ENCODE measurements at places on chromosomes 12 and 14.

GRCh38 chr12:75756771-75757170 is 245.4 kb upstream of the KRR1 start:
- no peak for DNase-seq

DNA sequence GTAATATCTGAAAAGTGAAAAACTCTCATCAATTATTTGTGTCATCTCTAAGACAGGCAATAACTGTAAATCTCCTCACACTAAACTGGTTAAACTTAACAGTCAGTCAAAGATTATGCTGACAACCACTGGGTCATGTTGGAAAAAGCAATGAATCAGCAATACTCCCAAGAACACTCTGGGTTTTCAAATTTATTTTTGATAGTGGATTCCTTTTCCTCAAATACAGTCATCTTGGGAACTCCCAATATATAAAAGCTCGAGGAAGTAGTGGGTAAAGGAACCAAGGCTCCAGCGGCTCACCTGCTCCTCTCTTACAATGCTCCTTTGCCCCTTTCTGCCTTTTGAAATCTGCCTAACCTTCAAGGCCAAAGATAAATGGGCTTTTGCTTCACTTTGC is 70.0 kb downstream of the ARMH4 start:
- peak; percentile 49 for DNase-seq

- DNase-seq: no peak
Observed at GRCh38 chr14:57212919-57213318, 55.8 kb downstream of the EXOC5 start.

- peak; percentile 71 for DNase-seq
Observed at GRCh38 chr12:101670007-101670671, 27.3 kb upstream of the CHPT1 start.

DNA sequence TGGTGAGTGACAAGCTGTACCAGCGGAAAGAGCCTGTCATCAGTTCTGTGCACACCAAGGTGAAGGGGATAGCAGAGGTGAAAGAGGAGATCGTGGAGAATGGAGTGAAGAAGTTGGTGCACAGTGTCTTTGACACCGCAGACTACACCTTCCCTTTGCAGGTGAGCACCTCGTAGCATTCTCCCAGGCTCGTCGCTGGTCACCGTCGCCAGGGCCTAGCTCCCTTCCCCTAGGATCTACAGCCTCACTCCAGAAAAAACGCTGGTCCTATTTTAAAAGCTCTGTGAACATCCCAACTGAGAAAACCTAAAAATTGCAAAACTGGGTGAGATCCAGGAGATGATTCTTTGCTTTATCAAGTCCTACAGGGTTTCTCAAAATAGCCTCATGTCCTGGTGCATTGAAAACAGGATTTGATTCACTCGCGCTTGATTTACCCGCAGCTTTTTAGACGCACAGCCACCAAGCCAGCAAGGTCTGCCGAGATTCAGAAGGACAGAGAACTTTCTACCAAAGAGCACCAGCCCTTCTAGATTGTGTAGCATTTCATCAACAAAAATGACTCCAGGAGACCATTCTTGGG is 22.2 kb downstream of the P2RX7 start:
- no peak for DNase-seq

DNA sequence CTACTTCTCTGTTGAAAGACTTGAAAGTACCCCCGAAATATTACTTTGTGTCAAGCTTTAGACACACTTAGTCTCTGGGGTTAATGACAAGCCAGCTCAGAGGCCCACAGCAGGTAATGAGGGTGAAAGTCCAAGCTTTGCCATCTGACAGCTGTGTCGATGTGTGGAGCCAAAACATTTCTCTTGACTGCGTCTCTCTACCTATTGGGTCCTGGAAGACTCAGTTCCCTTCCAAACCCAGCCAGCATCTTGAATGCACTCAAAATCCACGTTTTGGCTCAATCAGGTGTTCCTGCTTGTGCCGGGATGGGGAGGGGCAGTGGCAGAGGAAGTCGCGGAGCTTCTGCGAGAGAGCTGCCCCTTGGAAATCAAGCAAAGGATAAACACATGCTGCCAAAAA is 3.2 kb downstream of the PLXNC1 start:
- DNase-seq: no peak

DNA sequence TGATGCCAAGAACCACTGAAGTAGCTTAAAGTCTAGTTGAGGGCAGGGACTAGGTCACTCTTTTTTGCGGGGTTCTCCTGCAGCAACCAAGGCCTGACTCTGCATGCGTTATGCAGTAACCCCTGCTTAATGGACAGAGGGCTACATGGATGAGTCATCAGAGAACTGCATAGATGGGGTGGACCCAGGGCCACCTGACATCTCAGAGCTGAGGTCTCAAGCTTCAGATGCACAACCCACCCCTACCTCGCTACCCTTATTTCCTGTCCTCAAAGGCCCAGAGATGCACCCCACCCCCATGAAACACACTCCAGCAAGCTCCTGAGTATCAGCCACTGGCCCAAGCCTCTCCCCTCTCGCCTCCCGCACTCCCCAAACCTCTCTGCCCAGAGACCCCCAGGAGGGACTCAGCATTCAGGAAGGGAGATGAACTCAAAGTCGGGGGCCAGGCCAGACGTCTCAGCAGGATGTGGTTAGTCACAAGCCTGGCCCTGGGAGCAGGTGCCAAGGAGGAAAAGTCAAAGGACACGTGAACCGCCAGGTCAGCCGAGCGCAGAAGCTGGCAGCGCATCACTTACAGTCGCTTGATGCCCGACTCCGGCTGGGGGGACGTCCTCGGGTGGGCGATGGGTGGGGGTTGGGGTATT is 25.8 kb downstream of the SNRNP35 start:
- DNase-seq: no peak

DNA sequence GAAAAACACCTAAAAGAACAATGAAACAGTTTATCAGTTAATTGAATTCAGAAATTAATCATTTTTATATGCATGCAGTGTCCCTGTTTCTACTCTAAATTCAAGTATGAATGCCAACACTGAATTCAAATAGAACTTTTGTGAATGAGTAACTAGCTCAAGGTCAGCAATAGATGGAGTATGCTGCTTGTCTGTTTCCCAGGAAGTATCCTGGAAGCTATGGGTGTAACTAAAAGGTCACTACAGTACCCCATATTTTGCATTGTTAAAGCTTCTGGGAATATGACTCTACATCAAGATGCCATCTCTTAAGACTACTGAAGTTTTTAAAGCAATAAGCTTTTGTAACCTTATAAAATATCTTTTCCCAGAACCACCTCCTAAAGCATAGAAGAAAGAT is 681.4 kb upstream of the FBXO33 start:
- DNase-seq: no peak

DNA sequence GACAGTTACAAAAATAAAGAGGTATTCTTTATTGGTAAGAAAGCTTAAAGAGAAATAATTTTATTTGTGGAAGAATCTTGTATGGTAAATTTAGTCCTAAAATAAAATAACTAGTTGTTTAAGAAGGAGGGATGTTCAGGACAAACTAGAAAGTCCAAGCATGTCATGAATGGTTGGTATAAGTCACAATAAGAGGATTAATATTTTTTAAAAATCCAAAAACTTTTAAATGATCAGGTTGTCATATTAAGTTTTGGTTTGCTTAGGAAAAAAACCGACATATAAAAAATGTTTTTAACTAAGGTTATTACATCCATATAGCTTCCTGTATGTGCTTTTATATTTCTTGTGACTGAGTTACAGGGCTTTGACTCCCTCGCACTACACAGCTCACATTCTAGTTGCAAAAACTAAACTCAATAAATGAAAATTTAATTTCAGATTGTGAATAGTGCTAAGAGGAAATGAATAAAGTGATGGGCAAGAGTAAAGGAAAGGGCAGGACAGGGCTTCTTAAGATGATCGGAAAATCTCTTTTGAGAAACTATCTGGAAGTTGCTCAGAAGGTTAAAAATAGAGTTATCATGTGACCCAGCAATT is 80.7 kb upstream of the METAP2 start:
- no peak for DNase-seq

- no peak for DNase-seq
Observed at GRCh38 chr14:100864960-100865681, 38.4 kb downstream of the RTL1 start.

DNA sequence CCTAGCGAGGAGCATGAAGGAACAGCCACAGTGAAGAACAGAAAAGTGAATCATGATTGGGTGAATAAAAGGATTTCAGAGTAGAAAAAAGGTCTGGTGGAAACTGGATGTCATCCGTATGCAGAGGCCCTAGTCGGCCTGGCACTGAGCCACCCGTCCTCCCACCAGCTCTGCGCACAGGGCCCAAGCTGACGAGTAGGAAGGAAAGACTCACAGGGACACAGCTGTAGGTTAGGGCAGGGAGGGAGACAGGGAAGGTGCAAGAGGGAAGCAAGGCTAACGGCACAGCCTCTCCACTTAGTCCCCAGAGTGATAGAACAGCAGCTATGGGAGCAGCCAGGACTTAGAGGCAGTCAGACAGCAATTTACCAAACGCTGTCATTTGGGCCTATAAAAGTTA is 112.6 kb downstream of the KCNK10 start:
- no peak for DNase-seq

DNA sequence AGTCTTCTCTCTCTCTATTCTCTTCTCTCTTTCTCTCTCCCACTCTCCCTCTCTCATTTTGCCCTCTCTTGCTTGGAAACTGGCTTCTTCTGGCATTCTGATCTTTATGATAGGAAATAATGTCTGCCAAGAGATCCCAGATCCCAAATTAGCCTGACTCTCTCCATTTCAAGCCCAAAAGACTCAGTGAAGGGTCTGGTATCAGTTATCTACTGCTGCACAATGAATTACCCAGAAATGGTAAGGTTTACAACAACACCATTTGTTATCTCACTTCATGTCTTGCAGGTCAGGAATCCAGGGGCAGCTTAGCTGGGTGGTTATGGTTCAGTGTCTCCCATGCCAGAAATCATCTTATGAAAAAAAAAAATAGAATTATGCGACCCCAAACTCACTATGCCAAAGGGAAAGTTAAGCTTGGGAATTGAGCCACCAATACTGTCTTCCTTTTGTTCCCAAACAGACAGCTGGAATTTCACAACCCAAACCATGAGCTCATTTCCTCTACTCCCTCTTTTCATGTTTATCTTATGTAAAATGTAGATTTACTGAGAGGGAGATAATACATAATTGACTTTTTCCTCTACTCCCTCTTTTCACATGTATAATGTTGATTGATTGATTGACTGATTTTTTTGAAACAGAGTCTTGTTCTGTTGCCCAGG is 67.8 kb upstream of the FICD start:
- peak; percentile 17 for DNase-seq

GRCh38 chr14:68840454-68840853 is 47.6 kb upstream of the ZFP36L1 start:
- no peak for DNase-seq

DNA sequence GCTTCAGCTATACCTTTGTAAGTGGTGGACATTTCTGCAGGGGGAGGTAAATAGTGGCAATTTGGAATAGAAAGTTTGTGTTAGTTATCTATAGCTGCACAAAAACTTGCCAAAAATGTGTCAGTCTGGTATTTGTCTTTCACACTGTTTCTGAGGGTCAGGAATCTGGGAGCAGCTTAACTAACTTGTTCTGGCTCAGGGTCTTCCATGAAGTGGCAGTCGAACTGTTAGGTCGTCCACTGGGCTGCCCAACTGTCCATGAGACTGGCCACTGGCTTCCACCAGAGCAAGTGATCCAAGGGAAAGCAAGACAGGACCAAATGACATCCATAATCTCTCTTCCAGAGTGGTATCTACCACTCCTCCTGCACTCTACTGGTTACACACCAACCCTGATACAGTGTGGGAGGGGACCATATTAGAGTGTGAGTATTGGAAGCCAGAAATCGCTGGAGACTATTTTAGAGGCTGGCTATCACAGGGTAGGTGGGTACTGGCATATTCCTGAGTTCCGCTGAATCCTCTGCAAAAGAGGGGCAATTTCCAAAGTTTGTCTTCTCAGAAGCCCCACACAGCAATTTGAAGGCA is 60.9 kb downstream of the DYRK2 start:
- no peak for DNase-seq

- no peak for DNase-seq
Observed at GRCh38 chr14:49598189-49598484, 603 bp upstream of the LRR1 start.

- no peak for DNase-seq
Observed at GRCh38 chr12:132439333-132439904, 50.5 kb upstream of the FBRSL1 start.

DNA sequence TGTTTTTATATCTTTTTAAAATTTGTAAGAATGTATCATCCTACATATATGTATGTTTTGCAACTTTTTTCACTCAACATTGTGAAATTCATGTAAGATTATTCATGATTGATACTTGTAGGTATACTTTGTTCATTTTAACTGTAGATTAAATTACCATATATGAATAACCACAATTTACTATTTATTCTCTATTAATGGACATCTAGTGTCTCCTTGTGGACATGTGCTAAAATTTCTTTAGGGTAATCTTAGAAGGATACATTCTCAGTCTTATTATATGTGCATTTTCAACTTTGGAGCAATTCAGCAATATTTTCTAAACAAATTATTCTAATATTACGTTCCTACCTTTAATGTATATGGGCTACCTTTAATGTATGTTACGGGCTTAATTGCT is 192.4 kb downstream of the FUT8 start:
- DNase-seq: peak; percentile 17

- no peak for DNase-seq
Observed at GRCh38 chr12:131137836-131138637, 184.3 kb downstream of the ADGRD1 start.

DNA sequence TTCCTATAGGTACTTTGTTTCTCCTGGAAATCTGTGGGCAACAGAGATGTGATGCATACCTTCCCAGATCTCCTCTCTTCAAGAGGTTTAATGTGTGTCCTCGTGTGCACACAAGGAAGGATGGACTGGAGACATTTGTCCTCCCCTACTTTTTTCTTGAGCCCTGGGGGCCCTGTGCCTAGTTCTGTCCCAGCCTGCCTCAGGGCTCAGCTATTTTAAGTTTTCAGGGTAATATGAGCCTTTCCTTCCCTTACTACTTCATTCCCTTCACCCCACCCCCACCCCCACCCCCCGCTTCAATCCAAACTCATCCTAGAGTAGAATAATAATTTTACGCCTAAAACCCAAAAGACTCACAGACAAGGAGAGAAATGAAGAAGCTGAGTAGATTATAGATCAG is 446 bp downstream of the STAC3 start:
- no peak for DNase-seq

DNA sequence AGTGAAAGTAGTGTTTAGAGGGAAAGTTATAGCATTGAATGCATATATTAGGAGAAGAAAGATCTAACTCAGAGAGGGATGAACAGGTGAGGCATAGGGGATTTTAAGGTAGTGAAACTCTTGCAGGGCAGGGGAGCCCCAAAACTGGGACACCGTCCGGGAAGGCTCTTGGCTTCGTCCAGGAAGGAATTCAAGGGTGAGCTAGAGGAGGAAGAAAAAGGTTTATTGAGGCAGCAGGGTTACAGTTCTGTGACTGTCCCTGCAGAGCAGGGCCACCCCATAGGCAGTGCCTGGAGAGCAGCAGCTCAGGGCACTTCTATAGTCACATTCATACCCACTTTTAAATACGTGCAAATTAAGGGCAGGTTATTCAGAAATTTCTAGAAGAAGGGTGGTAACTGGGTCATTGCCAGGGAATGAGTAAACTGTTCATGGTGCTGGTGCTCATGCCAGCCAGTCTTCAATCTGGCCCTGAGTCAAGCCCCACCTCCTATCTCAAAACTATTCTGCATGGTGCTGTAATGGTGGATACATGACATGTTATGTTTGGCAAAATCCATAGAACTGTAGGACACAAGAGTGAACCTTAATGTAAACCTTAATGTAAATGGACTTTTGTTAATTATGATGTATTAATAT is 1.2 kb upstream of the OAS1 start:
- no peak for DNase-seq

- DNase-seq: no peak
Observed at GRCh38 chr12:95989504-95990123, 6.5 kb downstream of the HAL start.

Data from fibroblast of skin of scalp (primary cell).